ENCODE measurements at places on chromosomes 12 and 14. TPM values are rescaled to one million over a fixed set of nuclear protein-coding genes. Genes with fewer than 3 reads are reported as not detected.

The HOXC13 gene
- not detected for polyA plus RNA-seq

The PYGL gene
- polyA plus RNA-seq: not detected

The TSPAN11 gene
- not detected for polyA plus RNA-seq

The NANOG gene
- polyA plus RNA-seq: not detected

The PZP gene
- polyA plus RNA-seq: 0.28 TPM

The VEZT gene
- 25.7 TPM for polyA plus RNA-seq

The B4GALNT3 gene
- polyA plus RNA-seq: 6.9 TPM

The EIF2S3B gene
- 0.58 TPM for polyA plus RNA-seq

The C12orf56 gene
- polyA plus RNA-seq: not detected

The NDRG2 gene
- 19.9 TPM for polyA plus RNA-seq

The RNASE7 gene
- not detected for polyA plus RNA-seq

DNA sequence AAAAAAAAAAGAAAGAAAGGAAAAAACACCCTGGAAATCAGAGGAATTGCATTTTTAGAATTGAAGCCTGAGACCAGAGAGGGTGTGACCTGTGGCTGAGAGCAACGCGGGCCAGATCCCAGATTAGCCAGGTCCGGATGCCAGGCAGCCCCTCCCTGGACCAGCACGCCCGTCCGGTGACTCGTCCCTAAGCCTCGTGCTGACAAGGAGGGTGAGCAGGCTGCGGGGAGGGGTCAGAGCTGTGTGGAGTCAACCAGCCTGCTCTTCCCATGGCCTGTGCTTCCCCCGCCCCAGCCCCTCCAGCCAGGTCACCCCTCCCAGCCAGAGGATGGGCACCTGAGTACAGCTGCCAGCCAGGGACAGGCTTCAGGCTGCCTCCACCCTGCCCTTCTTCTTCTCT lies 4.2 kb upstream of the KLC1 start:
- DNase-seq: no peak

DNA sequence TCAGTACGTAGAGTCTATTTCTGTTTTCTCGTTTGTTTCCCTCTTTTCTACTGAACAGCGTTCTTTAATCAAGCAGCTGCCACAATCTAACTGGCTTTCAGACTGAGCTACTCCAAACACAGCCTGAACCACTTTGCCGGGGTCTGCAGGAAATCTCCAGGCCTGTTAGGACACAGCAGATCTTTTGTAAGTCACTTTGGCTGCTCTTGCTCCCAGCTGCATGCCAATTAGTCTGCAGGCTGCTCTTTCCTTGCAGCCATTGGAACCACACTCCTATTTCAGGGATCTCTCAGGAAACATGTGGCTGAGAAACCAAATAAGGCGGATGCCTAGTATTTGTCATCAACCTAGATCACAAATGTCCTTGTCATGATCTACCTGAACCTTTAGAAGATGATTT lies 73.6 kb downstream of the TMTC1 start:
- DNase-seq: no peak

GRCh38 chr12:104522985-104523722 lies 66.4 kb downstream of the CHST11 start:
- no peak for DNase-seq

DNA sequence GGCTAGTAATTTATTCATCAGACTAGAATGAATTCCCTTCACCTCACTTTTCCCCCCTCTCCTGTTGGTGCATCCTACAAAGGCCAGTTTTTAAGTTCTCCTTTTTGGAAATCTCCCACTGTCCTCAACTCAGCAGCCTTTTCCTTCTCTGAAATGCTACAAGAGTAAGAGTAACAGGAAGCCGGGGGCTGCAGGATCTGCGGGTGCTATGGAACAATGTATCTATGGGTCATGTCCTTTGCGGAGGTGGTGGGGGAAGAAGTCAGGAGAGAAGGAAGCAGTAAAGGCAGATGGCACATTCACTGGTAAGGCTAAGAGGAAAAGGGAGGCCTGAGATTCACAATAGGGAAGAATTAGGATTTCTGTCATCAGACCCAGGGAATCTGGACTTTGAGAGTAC lies 22.2 kb upstream of the TESC start:
- DNase-seq: no peak

GRCh38 chr12:107096571-107096970 lies 3.2 kb upstream of the CRY1 start:
- DNase-seq: no peak

GRCh38 chr12:58211211-58211610 lies 269.8 kb downstream of the ATP23 start:
- no peak for DNase-seq

DNA sequence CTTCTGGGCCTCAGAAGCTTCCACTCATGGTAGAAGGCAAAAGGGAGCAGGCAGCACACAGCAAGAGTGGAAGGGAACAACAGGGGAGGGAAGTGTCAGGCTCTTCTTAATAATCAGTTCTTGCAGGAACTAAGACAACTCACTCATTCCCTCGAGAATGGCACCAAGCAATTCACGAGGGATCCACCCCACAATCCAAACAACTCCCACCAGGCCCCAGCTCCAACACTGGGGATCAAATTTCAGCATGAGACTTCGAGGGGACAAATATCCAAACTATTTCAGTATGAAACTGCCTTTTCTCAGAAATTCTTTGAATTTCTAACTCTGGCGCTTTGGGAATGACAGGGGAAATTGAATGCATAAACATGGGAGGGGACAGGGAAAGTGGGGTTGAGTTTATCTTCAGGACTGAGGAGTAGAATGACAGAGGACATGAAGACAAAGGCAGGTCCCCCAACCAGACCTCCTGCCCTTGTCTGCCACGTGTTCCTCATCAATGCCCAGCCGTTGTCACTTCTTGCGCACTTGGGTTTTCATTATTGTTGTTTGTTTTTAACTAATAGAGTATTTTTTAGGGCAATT lies 24.6 kb upstream of the APOF start:
- no peak for DNase-seq

GRCh38 chr14:90697132-90697531 lies 119.1 kb downstream of the TTC7B start:
- no peak for DNase-seq

DNA sequence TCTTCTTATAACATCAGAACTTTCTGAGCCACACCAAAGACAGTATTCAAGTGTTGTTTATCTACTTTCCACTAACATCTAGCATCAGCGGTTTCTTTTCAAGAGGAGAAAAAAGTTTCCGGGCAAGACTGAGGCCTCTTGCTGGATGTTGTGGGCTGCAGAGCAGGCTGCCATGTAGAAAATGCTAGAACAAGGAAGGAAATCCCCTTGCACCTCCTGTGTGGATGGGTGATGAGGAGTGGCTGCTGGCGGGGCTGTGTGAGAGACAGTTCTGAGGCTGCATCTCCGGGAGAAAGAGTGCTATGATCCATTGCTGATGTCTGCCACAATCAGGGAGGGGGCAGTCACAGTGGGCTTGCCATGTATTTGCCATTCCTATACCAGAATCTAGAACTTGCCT lies 37.8 kb upstream of the PPP1CC start:
- DNase-seq: no peak

DNA sequence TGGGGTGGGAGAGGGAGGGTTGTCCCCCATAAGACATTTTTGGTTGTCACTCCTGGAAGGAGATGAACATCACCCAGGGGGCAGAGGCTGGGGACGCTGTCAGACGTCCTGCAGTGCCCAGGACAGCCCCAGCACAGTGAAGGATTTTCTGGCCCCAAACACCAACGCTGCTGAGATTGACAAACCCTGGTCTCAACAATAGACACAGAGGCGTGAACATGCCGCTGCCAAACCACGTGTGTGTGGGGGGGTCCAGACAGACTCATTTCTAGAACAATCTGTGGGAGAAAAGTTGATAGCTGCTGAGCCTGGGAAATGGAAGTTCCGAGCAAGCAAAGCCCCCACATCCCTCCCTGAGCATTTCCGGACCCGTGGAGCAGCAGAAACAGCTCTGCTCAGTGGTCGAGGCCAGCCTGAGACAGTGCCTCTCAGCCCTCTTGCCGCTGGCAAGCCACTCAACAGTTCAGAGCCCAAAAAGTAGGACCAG lies 43.8 kb upstream of the CLMN start:
- DNase-seq: no peak

DNA sequence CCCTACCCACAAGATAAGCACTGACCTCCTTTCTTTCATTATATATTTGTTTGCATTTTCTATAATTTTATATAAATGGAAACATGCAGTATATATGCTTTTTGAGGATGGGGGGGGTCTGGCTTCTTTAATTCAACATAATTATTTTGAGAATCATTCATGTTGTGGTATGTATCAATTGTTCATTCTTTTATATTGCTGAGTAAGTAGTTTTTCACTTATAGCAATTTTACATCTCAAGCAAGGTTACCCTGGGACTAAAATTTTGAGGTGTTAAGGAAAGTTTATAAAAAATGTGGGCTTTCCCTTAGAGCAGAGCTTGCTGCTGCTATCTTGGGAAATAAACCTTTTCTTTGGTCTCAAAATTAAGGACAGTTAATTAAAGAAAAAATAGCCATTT lies 89.9 kb upstream of the EGLN3 start:
- no peak for DNase-seq

DNA sequence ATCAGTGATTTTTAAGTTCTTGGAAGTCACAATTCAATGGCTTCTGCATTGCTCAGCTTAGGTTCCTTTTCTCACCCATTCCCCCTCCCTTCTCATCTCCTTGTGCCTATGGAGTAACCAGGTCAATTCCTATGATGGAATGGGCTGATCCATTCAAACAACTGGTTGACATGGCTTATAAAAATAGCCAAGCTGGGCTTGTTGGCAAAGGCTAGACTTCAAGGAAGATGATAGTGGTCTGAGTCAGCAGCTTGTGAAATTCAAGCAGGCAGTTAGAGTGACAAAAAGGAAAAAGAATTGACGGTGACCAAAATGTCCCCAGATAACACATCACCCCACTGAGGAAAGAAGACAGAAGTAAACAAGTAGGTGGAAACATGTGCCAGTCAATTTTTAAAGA lies 119.9 kb upstream of the PCED1B start:
- DNase-seq: no peak

DNA sequence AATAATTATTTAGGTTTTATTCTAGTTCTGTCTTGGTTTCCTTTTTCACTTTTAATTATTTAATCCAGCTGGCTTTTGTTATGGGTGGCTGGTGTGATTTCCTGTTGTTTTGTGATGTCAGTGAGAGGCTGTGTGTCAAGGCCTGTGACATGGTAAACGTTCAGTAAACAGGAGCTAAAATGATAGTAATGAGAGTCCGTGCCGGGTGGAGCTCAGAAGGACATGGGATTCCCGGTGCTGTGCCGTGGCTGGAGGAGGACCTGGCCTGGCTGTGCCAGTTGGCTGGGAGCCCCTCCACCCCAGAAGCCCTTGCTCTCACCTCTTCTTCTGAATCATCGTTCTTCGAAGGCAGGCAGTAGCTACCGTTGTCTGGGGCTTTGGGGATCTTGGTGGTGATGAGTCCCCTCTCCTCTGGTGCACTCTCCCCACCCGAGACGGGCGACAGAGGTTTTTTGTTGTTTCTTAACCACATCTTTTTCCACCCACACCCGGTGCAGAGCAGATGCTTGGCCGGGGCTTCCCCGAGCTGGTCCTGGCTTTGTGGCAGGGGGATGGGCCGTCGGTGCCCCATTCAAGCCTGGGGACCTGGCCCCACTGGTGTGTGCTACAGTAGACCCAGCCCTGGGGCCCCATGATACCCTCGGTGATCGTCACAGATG lies 29.1 kb downstream of the SH2B3 start:
- peak; percentile 80 for DNase-seq

DNA sequence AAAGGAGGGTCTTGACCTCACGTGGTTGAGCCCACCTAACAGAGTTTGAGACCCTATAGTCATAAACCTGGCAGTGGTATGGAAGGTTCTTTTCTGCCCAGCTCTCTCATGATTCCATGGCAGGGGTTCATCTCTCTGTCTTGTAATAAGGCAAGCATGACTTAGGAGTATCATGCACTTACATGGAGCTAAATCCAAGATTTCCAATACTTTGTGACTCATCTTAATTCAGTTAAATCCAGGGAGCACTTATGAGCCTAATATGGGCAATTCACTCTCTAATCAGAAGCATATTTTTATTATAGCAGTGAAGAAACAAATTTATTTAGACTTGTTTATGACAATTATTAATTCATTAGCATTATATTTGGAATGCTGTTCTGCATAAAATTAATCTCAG lies 131.8 kb upstream of the CPSF6 start:
- no peak for DNase-seq

GRCh38 chr14:89933002-89933401 lies 21.5 kb downstream of the EFCAB11 start:
- no peak for DNase-seq

- DNase-seq: no peak
Observed at GRCh38 chr12:6383572-6384498, at the start of gene LTBR. TSS of gene LTBR (plus strand) at chr12:6384162. CDS start at chr12:6384359, 197 bp downstream.

- no peak for DNase-seq
Observed at GRCh38 chr12:5051913-5052312, 8.2 kb downstream of the KCNA5 start.

- DNase-seq: no peak
Observed at GRCh38 chr12:34605955-34606748, 583.9 kb downstream of the ALG10 start.

- DNase-seq: no peak
Observed at GRCh38 chr14:66066981-66067776, 419.0 kb upstream of the CCDC196 start.

DNA sequence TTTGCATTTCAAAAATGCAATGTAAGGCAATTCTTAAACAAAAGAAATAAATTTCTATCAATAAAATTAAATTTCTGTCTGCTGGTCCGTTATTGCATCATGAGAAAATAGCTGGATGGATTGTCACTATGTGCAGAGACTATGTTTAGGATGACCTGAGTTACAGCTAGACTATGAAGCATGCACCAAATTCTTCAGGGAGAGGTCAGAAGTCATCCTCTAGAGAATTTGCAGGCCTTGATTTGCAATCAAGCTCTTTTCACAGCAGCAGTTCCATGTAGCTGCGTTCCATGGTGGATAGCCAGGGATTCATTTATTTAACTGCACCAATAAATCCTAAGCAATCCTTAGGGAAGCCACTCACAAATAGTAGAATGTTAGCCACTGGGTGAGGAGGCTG lies 253.7 kb downstream of the MSRB3 start:
- DNase-seq: no peak

DNA sequence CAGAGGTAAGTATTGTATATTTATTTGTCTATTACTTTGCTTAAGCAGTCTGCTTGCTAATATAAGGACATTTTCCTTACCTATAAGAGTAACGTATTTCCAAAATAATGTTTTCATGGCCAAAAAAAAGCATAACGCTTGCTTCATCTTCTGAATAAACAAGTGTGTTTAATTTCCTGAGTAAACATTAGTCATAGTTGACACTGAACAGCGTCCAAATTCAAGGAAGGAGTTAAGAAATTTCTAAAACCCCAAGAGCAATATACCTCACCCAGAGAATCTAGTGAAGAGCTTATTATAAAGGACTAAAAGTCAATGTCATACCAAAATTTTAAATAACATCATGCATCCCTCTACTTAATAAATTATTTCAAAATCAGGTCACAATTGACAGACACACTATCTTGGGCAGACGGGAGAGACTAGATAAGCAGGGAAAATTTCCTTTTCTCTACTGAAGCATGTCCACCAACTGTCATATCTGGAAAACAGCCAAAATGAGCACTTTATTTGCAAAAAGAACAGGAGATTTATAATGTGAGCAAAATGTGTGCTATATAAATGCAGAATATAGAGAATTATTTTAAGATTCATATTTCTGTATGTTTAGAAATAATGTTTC lies 25.1 kb downstream of the ANKS1B start:
- no peak for DNase-seq

GRCh38 chr12:115504306-115505290 lies 772.9 kb downstream of the MED13L start:
- no peak for DNase-seq
